ENCODE measurements at places on chromosomes 2 and 18. TPM values are rescaled to one million over a fixed set of nuclear protein-coding genes. Genes with fewer than 3 reads are reported as not detected.

DNA sequence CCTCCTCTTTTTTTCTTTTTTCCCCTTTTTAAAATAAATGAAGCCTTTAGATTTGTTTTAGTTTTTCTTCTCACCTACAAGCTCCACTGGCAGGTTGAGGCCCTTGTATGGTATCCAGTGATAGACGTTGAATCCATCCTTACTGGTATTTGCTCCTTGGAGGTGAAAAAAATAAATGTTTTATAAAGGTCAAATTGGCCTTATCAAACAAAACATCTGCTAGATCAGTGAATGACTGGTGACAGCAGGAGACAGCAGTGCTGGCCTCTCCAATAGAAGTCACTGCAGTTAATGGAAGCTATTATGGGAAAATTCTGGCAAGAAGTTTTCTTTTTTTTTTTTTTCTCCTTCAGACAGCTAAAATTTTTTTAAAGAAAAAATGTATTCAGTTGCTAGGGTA is 12.6 kb upstream of the SP9 start:
- DNase-seq = no peak

The IL37 gene
- total RNA-seq = not detected

GRCh38 chr2:152405206-152406118 is 70.5 kb downstream of the FMNL2 start:
- DNase-seq = peak; percentile 10

The PPP4R3B gene
- total RNA-seq = 33.0 TPM

- DNase-seq = peak; percentile 13
These were observed 119.0 kb upstream of the SYT4 start for GRCh38 chr18:43396266-43396665.

The BIN1 gene
- 182 TPM for total RNA-seq

DNA sequence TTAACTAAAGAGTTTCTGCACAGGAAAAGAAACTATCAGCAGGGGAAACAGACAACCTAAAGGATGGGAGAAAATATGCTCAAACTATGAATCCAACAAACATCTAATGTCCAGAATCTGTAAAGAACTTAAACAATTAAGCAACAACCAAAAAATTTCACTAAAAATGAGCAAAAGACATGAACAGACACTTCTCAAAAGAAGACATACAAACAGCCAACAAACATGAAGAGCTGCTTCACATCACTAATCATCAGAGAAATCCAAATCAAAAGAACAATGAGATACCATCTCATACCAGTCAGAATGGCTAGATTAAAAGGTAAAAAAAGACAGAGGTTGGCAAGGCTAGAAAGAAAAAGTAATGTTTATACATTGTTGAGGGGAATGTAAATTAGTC is 8.8 kb upstream of the GULP1 start:
- DNase-seq = no peak

- no peak for DNase-seq
These were observed 128.6 kb downstream of the KCTD1 start for GRCh38 chr18:26419746-26420145.

DNA sequence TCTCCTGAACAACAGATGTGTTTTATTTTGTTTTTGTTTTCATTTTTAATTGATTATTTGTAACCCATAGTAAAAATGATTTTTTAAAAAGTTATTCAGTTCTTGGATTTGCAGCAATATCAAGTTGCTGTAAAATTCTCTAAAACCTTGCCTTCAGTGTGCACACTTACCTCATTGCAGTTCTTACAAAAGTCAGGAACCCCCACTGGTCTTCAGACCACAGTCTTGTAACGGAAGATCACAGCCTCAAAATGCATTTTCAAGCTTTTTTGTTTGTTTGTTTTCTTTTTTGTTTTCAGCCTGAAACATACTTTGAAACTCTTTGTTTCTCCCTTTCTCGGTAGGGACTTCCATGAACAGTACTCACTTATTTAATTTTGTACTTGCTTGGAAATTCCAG is 1012.8 kb upstream of the GYPC start:
- DNase-seq = no peak

GRCh38 chr2:239609607-239610310 is 208.9 kb upstream of the HDAC4 start:
- no peak for DNase-seq

DNA sequence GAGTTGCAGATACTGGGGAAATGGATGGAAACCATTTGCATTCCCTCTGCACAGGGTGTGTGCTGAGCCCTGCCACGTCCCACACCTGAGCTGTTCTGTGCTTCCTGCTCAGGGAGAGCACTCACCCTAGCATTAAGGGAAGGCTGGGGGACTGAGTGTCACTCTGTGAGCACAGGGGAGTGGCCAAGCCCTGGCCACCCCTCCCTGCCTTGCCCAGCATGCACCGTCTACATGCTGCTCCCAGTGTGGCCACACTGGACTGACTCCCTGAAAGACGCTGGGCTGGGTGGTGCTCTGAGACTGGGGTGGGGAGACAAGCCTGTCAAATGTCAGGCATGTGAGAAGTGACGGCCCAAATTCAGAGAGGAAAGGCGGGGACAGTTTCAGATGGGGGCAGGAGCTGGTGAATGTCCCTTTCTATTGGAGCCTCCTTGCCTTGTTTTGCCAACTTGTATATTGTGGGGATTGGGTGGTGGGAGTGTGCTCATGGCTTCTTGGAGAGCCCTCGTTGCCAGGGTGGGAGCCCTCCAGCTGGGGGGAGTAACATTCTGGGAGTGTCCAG is 298.4 kb upstream of the HS6ST1 start:
- DNase-seq = no peak

DNA sequence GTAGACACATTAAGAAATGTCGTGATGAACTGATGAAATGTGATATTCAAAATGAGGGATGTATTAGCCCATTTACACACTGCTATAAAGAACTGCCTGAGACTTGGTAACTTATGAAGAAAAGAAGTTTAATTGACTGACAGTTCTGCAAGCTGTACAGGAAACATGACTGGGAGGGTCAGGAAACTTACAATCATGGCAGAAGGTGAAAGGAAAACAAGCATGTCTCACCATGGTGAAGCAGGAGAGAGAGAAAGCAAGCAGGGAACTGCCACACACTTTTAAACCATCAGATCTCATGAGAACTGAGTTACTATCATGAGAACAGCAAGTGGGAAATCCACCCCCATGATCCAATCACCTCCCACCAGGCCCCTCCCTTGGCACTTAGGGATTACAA is 1010.8 kb upstream of the CELF4 start:
- no peak for DNase-seq

- no peak for DNase-seq
These were observed 756.4 kb upstream of the CDH7 start for GRCh38 chr18:64994370-64994769.

DNA sequence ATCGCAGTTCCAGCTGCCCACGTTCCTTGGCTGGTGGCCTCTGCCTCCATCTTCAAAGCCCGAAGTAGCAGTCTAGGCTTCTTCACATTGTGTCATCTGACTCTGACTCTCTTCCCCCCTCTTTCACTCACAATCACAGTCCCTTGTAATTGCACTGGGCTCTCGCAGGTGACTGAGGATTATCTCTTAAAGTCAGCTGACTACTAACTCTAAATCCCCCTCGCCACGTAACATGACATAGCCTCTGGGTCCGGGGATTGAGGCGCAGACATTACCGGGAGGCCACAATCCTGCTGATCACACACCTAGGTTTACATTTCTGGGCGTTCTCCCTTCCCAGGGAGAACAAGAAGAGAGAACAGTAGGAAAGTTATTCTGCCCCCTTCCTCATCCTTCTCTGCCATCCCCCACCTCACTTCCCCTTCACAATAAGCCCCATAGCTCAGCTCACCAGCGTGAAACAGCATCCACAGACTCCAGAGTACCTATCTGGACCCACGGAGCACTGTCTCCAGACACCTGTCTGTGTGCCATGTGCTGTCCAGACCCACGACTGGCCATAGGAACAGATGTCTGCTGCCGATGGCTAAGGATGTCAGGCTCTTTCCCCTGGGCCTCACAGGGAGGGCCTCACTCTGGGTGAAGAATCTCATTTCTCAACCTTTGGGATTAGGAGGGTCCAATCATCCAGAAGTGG is 64.3 kb upstream of the FZD7 start:
- DNase-seq = no peak

- DNase-seq = no peak
These were observed 5.5 kb downstream of the ANKRD62 start for GRCh38 chr18:12099160-12099559.

DNA sequence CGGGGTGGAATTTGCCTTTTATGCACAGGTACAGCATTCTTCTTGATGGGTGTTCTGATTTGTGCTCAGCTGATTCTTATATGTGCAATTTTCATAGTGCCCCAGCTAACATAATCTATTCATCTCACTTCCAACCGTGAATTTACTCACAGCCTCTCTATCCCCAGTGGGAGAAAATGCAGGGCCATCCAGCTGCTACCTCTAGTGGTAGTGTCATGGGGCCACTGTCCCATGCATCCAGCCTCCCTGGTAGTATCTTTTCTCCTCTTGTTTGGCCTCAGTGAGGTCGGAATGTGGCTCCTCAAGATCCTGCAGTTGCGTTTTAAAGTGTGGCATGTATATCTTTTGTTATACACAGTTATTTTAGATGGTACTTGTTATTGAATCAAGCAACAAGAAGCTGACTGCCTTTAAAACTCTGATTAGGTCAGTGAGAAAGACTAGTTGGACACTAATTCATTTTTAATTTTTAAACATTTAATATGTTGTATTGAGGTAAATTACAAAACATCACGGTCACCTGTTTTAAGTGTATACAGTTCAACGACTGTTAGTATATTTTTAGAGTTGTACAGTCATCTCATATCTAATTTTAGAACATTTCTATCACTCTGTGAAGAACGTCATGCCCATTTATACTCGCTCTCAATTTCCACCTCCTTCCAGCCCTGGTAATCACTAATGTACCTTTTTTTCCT is 67.9 kb upstream of the TXNDC2 start:
- no peak for DNase-seq

DNA sequence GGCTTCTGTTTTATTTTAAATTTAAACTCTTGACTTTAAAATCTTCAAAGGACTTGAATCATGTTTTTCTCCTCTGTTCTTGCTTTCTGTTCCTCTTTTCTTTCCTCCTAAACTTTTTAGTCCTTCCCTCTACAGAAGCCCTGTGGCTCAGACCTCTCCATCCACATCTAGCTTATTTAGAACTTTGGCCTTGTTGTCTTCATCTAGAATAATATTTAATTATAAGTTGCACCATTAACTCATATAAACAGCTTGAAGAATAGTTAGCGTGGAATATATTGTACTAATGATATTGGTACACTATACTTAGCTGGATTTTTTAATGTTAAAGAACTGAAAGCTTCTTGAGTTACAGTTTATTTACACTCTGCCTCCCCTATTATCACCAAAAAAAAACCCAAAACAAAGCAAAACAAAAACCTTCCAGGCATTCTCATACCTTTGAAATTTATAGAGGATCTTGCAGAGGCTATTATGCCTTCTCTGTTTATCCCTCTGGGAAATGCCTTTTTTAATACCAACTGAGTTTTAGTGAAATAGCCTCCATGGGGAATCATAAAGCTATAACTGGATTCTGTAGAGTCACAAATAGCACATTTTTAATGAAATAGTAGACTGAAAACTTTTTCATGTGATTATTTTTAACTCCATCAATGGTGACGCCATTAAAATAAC is 9.2 kb upstream of the CCDC141 start:
- DNase-seq = no peak

DNA sequence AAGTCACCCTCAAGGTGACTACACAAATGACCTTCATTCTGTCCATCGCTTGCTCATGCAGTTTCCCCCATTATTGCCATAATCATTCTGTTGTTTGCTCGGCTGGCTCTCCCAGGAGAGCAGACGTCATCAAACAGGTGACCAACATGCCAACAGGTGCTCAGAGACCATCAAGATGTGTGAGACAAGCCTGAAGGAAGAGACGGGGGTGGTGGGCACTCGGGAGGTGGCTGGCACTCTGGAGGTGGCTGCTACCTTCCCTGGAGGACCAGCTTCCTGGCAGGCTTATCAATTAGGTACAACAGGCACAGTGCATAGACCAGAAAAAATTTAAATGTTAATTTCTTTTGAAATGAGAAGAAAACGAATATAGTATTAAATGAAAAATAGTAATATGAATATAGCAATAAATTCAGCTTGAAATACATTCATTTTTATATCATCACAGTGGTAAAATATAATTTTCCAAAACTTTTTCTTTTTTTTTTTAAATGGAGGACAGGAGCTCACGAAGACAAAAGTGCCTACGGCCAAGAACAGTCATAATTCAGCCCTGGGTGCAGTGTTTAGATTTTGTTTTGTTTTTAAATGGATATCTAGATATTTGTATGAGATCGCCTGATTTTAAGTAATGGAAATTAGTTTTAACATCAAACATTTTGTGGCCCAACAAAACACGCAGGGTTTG is 16.9 kb upstream of the HAAO start:
- no peak for DNase-seq

DNA sequence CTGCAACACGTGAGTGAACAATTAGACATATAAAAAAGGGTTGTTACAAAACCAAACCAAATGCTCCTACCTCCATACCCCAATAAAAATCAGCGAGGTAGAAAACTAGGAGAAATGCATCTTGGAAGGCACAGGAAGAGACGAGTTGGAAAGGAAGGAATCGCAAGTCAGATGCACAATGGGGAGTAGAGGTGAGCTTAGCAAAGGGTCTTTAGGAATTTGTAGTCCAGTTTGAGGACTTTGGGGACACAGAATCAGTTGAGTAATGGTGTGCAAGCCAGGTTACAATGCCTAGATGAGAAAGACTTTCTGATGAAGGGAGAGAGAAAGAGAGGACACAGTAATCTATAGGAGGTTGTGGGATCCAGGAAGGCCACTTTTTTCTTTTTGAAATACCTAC is 35.7 kb downstream of the XRCC5 start:
- no peak for DNase-seq
